Stimulated activated CD4-positive, alpha-beta T cell treated with anti-CD3 and anti-CD28 coated beads, Interleukin-15, amount 100 ng/mL, for 1 hour (primary cell): ENCODE measurements at places on chromosomes 5 and 9.

GRCh38 chr9:6911901-6912638 is 154.3 kb downstream of the KDM4C start:
- no peak for DNase-seq

DNA sequence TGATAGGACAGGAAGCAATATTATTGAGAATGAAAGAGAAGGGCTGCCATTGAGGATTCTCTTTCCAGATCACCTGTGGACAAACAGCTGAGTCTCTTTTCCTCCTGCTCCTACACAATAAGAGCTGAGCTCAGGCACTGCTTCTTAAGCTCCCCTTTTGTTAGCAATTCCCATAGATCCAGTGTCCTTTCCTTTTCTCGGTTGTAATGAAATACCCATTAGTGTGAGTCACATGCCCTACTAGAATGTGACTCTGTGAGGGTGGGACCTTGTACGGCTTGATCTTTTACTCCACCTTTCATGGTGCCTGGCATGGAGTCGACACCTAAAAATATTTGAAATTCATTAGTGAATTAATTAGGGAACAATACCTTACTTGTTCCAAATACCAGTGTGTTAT is 269.2 kb downstream of the NR3C1 start:
- no peak for DNase-seq

GRCh38 chr9:4290427-4290837 is 9.4 kb downstream of the GLIS3 start:
- DNase-seq: no peak

DNA sequence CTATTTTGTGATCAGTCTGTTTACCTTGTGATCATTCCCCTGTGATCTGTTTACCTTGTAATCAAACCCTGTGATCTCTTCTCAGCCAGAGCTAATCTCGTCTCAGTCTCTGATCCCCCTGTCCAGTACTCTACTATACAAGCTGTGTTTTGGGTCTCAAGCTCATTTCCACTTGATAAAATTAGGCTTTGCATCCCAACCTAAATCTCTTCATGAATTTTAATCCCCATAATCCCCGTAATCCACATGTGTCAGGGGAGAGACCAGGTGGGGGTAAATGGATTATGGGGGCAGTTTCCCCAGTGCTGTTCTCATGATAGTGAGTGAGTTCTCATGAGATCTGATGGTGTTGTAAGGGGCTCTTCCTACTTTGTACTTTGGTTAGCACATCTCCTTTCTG is 157.2 kb downstream of the PRR16 start:
- no peak for DNase-seq

- DNase-seq: no peak
Measured at GRCh38 chr5:133285583-133286021, 233.8 kb downstream of the HSPA4 start.

- DNase-seq: no peak
Measured at GRCh38 chr5:167381457-167381856, 910.0 kb upstream of the WWC1 start.

GRCh38 chr9:120377268-120378159 is 202.5 kb downstream of the CDK5RAP2 start:
- no peak for DNase-seq

- DNase-seq: no peak
Measured at GRCh38 chr5:170311511-170312300, 14.1 kb upstream of the LCP2 start.

GRCh38 chr9:99368341-99369326 is 146.6 kb downstream of the SEC61B start:
- DNase-seq: no peak

GRCh38 chr5:130138406-130139045 is 234.3 kb downstream of the CHSY3 start:
- no peak for DNase-seq

DNA sequence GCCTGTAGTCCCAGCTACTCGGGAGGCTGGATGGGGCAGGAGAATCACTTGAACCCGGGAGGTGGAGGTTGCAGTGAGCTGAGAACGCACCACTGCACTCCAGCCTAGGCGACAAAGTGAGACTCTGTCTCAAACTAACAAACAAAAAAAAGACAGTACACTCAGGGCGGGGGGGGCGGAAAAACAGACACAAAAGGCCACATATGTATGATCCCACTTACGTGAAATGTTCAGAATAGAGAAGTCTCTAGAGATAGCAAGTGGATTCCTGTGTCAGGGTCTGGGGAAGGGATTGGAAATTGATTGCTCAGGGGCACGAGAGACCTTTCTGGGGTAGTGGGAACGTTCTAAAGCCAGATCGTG is 9.0 kb upstream of the LCN1 start:
- DNase-seq: no peak

DNA sequence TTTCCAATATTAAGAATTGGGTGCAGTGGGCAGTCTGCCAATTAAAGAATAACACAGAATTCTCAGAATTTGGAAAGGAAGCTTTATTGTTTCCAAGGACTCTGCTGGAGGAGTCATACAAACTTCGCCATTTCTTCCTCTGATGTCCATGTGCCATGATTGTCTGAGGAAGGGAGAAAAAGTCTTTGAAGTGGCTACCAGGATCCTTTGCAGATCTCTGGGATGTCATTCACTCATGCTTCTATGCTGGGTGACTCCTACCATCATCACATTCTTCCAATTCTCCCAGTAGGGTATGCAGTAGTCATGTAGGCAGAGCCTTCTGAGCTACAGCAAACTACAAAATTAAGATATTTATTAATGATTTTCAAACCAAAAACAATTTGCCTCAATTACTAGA is 3.2 kb upstream of the SMAD5 start:
- DNase-seq: no peak

- DNase-seq: no peak
Measured at GRCh38 chr5:160237571-160238093, 8.3 kb downstream of the FABP6 start.

GRCh38 chr9:92710368-92710767 is 40.4 kb upstream of the IPPK start:
- no peak for DNase-seq

- no peak for DNase-seq
Measured at GRCh38 chr9:26142631-26143030, 464.4 kb upstream of the TUSC1 start.

DNA sequence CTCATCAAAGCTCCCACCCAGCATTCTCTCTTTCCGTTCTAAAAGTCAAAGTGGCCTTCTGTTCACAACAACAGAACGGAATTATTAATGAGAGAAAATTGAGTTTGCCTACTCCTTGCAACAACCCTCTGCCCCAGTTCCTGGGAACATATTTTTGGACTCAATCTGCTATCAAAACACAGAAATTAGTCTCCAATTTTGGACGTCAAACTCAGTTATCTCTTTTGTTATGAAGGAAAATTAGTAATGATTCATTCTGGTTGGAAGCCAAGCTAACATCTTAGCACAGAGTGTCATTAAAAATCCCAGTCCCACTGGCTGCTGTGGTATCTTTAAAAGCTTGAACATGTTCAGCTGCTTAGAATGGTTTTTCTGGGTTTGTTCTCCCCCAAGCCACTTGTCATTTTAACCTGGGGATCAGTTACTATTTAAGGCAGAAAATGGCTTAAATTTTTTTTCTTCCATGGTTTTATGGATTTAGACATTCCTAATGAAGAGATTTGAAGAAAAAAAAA is 343.2 kb downstream of the TRIM32 start:
- no peak for DNase-seq

- DNase-seq: no peak
Measured at GRCh38 chr5:66239034-66239433, 94.9 kb downstream of the SREK1 start.

DNA sequence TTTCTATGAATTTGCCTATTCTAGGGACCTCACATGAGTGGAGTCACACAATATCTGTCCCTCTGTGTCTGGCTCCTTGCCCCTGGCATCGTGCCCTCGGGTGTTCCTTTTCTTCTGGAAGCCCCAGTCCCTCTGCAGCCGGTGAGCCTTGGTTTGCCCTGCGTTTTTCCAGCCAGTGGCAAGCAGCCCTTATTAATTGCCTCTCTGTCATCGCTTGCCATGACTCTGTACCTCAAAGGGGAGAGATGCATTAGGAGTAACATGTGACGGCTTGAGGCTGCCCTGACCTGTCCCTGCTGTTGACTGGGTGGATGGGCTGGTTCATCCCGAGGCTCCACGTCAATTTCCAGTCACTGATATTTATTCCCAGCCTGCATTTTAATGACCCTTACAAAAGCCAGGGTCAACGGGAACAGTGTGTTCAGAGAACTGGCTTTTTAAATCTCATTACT is 87.3 kb downstream of the CFAP90 start:
- DNase-seq: no peak

DNA sequence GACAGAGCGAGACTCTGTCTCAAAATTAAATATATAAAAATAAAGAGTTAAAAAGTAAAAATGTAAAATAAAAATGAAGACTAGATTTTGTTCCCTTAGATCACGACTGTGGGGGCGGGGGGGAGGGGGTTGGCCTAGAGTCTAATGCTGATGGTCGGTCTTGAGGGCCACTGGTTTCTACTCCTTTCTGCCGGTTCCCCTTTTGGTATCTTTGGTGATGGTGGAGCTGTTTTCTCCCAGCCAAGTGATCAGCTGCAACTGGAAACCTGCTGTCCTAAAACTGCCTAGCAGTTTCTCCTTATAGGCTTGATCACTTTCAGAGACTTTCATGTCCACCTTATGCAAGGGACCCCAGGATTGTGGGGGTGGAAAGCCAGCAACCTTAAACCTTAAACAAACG is 1.1 kb downstream of the SRD5A1 start:
- DNase-seq: no peak

DNA sequence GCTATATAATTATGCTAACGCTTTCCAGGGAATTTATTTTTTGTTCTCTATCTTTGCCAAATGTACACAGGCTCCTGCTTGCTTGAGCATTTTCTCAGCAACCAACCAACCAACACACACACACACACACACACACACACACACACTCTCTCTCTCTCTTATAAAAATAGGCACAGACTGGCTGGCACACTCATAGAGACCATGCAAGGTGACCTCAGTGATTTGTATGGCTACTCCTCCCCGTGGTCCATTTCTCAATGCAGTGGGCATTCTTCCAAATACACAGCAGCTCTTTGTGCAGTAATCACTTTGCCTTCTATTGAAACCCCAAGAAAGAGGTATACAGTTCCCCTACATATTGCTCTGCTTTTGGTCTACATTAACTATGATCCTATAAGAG is 416.0 kb downstream of the MAN2A1 start:
- no peak for DNase-seq

GRCh38 chr5:80977764-80978163 is 17.6 kb downstream of the RASGRF2 start:
- DNase-seq: no peak

- no peak for DNase-seq
Measured at GRCh38 chr9:117682955-117683710, 21.1 kb upstream of the TLR4 start.

DNA sequence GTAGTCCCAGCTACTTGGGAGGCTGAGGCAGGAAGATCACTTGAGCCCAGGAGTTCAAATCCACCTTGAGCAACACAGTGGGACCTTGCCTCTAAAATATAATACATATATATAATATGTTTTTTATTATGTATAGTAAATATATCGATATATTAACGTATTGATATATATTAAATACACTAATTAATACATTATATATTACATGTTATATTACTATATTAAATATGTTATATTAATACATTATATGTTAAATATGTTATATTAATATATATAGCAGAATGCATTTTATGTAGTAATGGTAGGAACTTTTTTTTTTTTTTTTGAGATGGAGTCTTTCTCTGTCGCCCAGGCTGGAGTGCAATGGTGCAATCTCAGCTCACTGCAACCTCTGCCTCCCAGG is 18.1 kb upstream of the BNC2 start:
- no peak for DNase-seq

DNA sequence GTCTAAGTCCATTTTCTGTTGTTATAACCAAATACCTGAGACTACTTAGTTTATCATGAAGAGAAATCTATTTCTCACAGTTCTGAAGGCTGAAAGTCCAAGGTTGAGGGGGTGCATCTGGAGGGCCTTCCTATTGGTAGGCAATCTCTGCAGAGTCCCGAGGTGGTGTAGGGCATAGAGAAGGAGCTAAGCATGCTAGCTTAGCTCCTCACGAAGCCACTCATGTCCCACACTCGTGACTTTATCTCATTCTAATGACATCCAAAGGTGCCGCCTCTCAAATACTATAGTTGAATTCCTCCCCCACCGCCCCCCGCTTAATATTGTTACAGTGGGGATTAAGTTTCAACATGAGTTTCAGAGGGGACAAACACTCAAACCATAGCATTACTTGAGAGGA is 36.0 kb upstream of the ZBED3 start:
- no peak for DNase-seq

GRCh38 chr5:58335518-58335917 is 124.4 kb downstream of the PLK2 start:
- no peak for DNase-seq

DNA sequence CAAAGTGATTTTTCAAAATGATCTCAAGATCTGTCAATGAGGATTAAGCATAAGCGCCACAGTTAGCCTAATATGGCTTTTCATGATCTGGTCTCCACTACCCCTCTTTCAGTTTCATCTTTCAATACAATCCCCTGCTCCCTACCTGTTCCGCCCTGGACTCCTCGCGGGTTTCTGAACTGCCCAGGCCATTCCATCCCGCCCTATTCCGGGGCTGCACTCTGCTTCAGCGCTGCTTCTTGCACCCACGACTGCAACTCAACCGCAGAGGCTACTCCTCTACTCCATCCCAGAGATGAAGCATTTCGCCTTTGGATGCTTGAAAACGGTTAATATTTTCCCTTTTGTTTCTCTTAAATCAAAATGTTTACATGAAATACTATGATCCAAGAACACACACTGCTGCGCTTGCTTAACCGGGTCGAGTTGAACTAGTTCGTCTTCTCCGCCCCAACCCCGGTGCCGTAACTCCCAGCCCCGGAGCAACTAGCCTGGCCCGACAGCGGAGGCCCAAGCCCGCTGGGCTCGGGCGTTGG is 716 bp upstream of the OTULIN start:
- no peak for DNase-seq

GRCh38 chr5:10728679-10729078 is 32.4 kb downstream of the DAP start:
- DNase-seq: no peak

GRCh38 chr5:1540831-1541701 is 17.3 kb upstream of the LPCAT1 start:
- DNase-seq: no peak

DNA sequence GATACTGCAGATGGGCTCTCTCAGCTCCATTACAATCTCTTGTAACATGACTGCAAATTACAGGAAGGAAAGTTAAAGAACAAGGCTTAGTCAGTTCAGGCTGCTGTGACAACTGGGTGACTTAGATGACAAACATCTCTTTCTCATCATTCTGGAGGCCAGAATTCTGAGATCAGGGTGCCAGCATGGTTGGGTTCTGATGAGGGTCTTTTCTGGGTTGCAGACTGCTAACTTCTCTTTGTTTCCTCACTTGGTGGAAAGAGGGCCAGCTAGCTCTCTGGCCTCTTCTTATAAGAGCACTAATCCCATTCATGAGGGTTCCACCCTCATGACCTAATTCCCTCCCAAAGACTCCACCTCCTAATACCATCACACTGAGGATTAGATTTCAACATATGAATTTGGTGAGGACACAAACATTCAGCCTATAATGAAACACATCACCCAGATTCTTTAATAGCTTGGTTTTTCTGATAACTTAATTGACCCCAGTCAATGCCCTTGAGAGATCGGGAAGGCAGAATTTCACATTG is 73.6 kb upstream of the MAMDC2 start:
- DNase-seq: no peak

- no peak for DNase-seq
Measured at GRCh38 chr9:4317681-4318080, 17.8 kb upstream of the GLIS3 start.
